Choroid plexus epithelial cell (primary cell): ENCODE measurements at places on chromosomes 16 and 17.

- no peak for DNase-seq
These were observed 159.5 kb downstream of the CCDC182 start for GRCh38 chr17:57585341-57586195.

DNA sequence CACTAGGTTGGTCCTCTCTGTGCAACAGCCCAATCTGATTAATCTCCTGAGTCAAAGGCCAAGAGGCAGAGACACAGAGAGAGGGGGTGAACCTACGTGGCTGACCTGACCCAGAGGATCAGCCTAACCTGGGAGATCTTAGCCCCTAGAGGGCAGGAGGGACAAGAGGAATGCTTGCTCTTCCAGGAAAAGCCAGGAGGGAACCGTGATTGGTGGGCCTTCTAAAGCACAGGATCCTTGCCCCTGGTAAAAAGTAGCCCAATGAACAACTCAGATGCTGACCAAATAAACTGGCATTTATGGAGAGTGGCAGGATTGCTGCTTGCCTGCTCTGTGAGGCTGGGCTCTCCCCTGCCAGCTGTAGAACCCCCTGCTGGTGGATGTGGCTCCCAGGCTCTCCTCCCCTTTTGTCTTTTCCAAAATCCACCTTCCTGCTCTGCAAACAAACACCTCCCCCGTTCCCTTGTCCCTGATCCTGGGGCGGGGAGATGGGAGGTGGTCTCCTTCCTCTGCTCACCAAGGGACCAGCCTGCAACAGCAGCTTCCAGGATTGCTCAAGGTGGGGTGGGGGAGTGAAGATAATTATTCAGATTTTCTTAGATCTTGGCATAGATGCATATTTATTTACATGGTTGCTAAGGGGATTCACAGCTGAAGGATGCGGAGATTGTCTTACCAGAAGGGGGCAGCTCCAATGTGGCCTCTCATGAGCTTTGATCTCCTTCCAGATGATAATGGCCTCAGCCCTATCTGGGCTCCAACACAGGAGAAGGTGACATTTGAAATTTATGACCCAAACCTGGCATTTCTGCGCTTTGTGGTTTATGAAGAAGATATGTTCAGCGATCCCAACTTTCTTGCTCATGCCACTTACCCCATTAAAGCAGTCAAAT lies 71.9 kb downstream of the SDR42E1 start:
- DNase-seq, result no peak

DNA sequence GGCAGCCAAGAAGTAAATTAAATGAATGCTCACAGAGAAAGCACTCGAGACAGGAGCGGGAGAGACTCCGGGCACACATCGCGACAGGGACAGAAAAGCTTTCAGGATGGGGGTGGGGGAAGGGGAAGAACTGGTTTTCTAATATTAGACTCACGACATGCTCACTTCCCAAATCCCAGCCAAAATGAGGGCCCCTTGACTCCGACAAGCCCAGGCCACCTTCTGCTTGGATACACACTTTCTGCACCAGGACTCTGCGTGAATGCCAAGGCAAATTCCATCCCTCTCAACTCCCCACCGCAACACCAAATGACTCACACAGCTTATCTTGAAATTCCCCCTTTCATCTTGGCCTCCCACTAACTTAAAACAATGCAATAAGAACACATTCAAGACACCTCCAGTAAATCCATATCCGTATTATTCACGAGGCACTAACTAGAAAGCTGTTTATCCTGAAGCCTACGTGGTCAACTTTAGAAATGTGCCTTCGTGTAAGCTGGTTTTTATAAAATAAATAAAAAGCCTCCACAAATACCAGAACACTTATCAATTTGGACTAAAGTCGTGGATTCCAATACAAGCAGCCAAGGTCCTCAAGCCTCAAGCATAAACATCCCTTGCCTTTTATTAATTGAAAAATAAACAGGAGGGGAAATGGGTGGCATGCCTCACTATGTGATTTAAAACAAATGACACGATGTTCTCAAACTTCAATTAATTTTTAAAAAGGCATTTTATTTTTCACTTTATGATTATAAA lies 46.1 kb downstream of the NXN start:
- peak; percentile 93 for DNase-seq

- no peak for DNase-seq
These were observed 25.3 kb downstream of the SPACA3 start for GRCh38 chr17:33016920-33017319.

DNA sequence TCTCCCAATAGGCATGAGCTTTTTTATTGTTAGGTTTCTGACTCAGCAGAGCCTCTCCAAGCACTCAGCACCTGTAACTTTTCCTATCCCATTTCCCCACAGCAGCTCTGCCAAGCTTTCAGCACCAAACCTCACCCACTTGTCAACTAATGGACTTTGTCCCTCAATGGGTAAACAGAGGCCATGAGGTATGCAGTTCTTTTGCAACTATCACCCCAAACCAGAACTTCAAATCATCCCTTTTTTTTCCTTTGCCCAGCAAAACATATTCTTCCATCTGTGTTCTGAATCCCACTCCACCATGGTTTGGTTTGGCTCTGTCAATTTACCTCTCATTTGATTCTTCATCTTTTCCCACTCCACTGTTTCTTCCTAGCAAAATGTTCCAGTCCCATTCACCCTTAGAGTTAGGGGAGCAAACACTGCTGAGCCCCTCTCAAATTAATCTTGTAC lies 58.1 kb downstream of the TOX3 start:
- no peak for DNase-seq

GRCh38 chr17:8914554-8914953 lies 47.1 kb upstream of the PIK3R6 start:
- no peak for DNase-seq

DNA sequence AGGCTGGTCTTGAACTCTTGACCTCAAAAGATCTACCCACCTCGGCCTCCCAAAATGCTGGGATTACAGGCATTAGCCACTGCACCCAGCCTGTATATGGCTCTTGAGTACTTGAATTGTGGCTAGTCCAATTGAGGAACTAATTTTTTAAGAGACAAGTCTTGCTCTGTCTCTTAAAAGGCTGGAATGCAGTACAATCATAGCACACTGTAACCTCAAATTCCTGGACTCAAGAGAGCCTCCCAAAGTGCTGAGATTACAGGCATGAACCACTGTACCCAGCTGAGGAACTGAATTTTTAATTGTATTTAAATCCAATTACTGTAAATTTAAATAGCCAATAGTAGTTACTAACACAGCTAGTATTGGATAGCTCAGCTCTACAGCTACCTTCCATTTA lies 50.6 kb downstream of the MED13 start:
- DNase-seq, result peak; percentile 63

GRCh38 chr17:72654706-72655105 lies 437.8 kb downstream of the SLC39A11 start:
- DNase-seq, result no peak

- peak; percentile 82 for DNase-seq
These were observed 42.0 kb upstream of the TMC5 start for GRCh38 chr16:19375561-19376158.

- DNase-seq, result no peak
These were observed 202 bp downstream of the CEP131 start for GRCh38 chr17:81222620-81222905.

DNA sequence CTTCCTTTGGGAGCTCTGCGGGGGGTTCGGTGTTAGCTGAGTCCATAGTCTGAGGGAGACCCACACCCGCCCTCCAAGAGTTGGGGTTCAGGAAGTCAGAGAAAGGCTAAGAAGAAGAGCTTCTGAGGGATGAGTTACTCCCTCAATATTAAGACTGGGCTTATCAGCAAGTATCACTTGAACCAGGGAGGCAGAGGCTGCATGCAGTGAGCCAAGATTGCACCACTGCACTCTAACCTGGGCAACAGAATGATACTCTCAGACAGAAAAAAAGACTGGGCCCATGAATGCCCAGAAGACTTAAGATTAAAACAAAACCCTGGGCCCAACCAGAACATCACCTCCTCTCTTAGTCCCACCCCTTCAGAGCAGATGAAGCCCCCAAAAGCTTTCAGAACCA lies 6.0 kb downstream of the NKIRAS2 start:
- DNase-seq, result no peak

GRCh38 chr16:286491-287297 lies 3.7 kb downstream of the PDIA2 start:
- no peak for DNase-seq

- DNase-seq, result peak; percentile 85
These were observed 23.1 kb upstream of the MMD start for GRCh38 chr17:55444471-55445441.

DNA sequence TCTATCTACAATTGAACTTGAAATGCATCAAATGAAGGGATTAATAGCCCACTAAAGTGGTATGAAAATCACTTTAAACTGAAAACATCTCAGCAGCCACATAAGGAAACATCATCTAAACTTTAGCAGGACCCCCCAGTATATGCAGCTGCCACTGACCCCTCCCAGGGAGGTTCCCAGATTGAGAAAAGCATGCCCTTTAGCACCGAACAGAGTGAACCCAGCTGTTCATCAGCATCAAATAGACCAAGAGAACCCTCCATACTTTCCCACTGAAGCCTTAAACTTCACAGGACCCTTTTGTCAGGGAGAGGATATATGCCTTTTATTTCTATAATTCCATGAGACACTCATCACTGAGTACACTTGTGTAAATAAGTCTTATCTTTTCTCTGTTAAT lies 44.6 kb downstream of the MYH10 start:
- no peak for DNase-seq

DNA sequence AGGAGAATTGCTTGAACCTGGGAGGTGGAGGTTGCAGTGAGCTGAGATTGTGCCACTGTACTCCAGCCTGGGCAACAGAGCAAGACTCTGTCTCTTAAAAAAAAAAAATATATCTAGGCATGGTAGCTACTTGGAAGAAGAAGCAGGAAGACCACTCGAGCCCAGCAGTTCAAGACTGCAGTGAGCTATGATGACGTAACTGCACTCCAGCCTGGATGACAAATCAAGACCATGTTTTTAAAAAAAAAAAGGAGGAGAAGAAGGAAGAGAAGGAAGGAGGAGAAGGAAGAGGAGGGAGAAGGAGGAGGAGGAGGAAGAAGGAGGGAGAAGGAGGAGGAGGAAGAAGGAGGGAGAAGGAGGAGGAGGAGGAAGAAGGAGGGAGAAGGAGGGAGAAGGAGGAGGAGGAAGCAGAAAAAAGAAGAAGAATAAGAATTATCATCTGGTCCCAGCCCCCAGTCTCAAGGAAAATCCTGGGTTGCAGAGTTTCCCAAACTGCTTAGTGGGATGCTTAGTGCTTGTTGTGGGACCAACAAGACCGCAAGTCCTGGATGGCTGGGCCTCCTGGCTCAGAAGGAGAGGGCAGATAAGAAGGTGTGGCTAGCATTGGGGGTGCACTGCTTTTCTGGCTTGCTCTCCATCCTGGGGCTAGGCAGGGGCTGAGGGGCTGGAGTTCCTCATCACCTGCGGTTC lies 3.7 kb upstream of the DRC7 start:
- DNase-seq, result no peak

- DNase-seq, result peak; percentile 24
These were observed 490 bp downstream of the GID4 start for GRCh38 chr17:18039535-18040260.

DNA sequence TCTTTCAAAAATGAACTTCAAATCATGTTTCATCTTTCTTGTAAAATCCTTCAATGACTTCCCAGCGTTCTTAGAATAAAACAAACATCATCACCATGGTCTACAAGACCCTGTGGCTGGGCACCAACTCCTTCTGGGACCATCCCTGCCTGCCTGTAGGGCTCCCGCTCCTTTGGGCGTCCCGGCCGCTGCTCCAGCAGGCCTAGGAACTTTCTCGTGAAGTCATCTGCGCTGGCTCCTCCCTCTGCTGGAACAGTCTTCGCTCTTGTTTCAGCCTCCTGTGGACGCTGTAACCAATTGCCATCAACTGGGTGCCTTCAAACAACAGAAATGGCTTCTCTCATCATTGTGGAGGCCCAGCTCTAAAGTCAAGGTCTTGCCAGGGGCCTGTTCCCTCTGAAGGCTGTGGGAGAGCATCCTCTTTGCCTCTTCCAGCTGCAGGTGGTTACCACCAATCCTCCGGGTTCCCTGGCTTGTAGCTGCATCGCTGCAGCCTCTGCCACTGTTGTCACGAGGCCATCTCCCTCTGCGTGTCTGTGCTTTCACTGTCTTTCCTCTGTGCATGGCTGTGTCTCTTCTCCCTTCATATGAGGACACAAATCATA lies 185.5 kb upstream of the SDK2 start:
- no peak for DNase-seq

DNA sequence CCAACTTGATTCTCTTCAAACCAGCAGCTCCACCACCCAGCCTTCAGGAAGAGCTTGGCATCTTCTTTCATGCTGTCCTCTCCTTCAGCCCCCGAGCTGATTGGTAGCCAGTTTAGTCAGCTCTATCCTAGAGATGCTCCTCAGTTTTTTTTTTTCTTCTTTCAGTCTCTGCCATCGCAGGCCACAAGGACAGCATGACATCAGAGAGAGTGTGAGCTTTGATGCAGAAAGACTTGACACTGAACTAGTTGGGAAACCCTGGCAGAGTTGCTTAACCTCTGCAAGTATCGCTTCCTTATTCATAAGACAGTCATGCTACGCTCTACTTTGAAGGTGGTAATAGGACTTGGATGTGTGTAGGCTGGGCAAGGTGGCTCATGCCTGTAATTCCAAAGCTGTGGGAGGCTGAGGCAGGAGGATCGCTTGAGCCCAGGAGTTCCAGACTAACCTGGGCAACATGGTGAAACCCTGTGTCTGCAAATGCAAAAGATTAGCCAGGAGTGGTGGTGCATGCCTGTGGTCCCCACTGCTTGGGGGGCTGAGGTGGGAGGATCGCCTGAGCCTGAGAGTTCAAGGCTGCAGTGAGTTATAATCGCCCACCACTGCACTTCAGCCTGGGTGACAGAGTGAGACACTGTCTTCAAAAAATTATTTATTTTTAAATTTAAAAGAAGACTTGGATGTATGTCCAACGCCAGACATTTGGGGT lies 2.6 kb downstream of the CD300LB start:
- no peak for DNase-seq

GRCh38 chr17:36641877-36642845 lies 40.8 kb downstream of the MRM1 start:
- no peak for DNase-seq

GRCh38 chr16:77995843-77996455 lies 26.4 kb upstream of the CLEC3A start:
- no peak for DNase-seq

- no peak for DNase-seq
These were observed 32.4 kb downstream of the HAPSTR1 start for GRCh38 chr16:9123871-9124270.

DNA sequence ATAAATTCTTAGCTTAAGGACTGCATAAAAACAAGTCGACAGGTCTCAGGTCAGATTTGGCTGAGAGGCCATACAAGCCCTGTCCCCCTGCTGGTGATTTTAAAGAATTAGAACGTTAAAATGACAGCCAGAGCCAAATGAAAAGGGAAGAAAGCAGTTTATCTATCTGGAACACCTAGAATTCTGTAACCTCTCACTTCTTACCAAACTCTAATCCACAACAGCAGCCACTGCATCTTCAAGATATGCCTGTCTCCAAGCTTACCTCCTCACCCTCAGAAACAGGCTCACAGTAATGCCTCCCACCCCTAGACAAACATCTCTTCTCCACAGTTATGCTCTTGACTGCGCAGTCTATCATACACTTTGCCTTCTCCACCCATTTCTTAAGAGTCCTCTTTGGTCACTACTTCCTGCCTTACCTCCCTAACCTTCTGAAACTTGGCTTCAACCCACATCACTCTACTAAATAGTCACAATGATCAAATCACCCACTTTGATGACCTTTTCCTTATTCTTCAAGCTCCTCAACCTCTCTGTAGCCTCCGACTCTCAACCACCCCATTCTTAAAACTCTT lies 14.2 kb downstream of the ANKFY1 start:
- DNase-seq, result peak; percentile 70
